Activated naive CD4-positive, alpha-beta T cell treated with Interleukin-2 at 50 U/mL for 16 hours (primary cell): ENCODE measurements at places on chromosomes 7 and 10.

- DNase-seq = no peak
These were observed 228.8 kb upstream of the AGK start for GRCh38 chr7:141322383-141322782.

GRCh38 chr7:26686448-26686981, 177.9 kb downstream of the SKAP2 start:
- no peak for DNase-seq

- no peak for DNase-seq
These were observed 54.6 kb downstream of the ZNF783 start for GRCh38 chr7:149316606-149317005.

DNA sequence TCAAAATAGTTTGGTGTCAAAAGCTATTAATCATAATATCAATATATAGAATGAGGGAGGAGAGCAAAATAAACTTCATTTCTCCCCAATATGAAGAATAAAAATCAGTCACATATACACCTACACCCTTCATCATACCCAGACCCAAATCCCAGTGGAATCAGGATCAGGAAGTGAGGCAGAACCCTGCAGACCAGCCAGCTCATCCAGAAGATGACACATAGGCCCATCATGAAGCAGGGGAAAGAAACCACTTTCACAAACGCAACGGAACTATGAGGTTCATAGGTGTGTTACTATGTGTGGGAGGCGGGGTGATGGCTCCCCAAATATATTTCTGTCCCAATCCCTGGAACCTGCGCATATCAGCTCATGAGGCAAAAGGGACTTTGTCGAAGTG, 89.0 kb downstream of the RSU1 start:
- no peak for DNase-seq

- no peak for DNase-seq
These were observed 56.9 kb downstream of the NEUROG3 start for GRCh38 chr10:69516316-69516715.

DNA sequence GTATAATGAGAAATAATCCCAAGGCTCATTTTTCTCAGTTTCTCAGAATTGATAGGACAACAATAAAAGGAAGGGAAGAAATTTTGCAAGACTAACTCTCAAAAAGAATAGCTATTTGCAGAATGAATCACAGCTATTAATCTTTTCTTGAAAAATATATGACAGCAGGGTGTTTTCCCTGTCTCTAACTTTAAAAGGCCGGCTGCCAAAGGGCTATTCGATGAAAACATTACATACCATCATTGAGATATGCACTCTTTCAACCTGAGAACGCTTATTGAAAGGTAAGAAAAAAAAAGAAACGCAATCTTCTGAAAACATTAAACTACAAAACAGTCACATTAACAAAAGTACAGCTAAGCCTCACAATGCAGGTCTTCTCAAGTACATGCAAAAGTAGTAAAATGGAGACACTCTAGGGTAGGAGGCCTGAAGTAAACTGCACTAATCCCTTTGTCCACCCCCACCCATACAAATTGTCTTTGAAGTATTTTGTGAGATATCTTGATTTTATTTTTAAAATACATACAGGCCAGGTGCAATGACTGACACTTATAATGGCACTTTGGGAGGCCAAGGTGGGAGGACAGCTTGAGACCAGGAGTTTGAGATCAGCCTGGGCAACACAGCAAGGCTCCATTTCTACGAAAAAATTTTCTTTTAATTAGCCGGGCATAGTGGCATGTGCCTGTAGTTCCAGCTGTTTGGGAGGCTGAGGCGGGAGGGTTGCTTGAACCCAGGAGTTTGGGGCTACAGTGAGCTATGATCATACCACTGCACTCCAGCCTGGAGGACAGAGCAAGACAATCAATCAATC, 83.0 kb downstream of the PARD3 start:
- DNase-seq = no peak
